Stimulated activated CD8-positive, alpha-beta memory T cell treated with anti-CD3 and anti-CD28 coated beads, Interleukin-7, amount 100 ng/mL, for 48 hours (primary cell): ENCODE measurements at places on chromosomes 1 and 21.

DNA sequence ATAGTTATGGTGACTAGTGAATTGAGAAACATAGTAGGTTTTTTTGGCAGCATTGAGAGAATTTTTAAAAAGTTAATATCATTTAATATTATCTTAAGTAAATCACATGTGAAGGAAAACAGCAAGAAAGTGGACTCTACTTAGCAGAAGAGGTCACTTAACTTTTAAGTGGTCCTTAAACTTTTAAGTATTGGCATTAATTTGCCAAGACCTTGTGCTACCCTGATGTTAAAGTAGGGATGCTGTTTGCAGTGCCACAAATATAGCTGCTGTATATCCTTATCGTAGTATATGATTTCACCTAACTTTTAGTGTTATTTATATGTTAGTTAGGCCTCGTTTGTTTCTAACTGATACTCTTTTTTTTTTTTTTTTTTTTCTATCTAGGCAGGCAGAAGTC is 40.2 kb downstream of the SMG7 start:
- DNase-seq, result no peak

GRCh38 chr1:212668477-212668876 is 31.2 kb downstream of the BATF3 start:
- DNase-seq, result no peak

GRCh38 chr21:38679534-38679933 is 126.2 kb upstream of the ETS2 start:
- DNase-seq, result no peak

GRCh38 chr21:29250636-29251035 is 48.1 kb upstream of the BACH1 start:
- DNase-seq, result no peak

- DNase-seq, result no peak
Observed at GRCh38 chr1:225321784-225322183, 106.1 kb downstream of the LBR start.

GRCh38 chr21:38597421-38597820 is 99.1 kb upstream of the ERG start:
- no peak for DNase-seq

DNA sequence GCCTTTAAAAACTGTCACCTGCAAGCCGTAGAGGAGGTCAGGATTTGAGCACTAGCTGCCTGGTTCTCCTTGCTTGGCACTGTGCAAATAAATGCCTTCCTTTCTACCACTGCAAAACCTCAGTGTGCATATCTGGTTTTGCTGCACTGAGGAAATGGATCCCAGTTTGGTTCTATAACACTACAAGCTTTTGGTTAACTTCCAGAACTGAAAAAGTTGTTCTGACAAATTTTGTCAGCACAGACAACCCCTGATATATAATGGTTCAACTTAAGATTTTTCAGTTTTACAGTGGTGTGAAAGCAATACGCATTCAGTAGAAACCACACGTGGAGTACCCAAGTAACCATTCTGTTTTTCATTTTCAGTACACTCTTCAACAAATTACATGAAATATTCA is 29.8 kb upstream of the GALNT2 start:
- DNase-seq, result no peak

DNA sequence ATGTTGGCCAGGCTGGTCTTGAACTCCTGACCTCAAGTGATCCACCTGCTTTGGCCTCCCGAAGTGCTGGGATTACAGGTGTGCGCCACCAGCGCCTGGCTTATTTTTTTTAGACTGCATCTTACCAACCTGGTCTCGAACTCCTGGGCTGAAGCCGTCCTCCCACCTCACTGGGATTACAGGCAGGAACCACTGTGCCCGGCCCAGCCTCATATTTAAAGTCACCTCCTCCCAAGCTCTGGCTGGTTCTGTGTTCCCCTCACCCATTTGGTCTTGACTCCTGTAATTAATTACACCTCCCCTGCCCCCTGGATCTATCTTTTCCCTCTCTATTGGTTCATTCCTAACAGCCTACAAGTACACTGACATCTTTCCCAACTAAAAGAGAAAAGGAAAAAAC is 1.7 kb upstream of the EXOSC10 start:
- no peak for DNase-seq

DNA sequence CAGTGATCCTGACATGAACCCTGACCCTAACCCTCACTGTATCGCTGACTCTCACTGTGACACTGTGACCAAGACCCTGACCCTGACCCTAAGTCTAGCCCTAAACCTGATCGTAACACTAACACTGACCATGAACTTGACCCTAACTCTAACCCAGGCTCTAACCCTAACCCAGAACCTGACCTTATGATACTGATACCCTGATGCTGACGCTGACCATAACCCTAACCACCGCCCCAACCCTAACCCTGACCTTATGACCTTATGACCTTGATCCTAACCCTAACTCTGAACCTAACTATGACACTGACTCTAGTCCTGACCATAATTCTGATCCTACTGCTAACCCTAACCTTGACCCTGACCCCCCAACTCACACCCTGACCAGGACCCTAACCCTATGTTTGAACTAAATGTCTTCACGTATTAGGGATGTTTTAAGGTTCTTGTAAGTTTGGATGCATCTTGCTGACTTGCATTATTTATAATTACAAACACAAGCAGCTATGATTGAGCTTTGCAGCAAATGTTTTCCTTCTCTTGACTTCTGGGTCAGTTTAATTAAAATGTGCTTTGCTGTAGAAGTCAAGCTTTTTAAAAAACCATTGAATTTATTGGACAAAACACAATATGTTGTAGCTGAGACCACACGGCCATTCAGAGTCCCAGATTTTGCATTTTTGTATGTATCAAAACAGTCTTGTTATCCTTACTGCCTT is 23.9 kb upstream of the PRSS38 start:
- no peak for DNase-seq
